ENCODE measurements at places on chromosomes 2 and 18.

- no peak for DNase-seq
Observed at GRCh38 chr18:24695168-24695567, 234.7 kb downstream of the HRH4 start.

GRCh38 chr18:48839819-48840490 is 110.8 kb downstream of the SMAD7 start:
- no peak for DNase-seq

DNA sequence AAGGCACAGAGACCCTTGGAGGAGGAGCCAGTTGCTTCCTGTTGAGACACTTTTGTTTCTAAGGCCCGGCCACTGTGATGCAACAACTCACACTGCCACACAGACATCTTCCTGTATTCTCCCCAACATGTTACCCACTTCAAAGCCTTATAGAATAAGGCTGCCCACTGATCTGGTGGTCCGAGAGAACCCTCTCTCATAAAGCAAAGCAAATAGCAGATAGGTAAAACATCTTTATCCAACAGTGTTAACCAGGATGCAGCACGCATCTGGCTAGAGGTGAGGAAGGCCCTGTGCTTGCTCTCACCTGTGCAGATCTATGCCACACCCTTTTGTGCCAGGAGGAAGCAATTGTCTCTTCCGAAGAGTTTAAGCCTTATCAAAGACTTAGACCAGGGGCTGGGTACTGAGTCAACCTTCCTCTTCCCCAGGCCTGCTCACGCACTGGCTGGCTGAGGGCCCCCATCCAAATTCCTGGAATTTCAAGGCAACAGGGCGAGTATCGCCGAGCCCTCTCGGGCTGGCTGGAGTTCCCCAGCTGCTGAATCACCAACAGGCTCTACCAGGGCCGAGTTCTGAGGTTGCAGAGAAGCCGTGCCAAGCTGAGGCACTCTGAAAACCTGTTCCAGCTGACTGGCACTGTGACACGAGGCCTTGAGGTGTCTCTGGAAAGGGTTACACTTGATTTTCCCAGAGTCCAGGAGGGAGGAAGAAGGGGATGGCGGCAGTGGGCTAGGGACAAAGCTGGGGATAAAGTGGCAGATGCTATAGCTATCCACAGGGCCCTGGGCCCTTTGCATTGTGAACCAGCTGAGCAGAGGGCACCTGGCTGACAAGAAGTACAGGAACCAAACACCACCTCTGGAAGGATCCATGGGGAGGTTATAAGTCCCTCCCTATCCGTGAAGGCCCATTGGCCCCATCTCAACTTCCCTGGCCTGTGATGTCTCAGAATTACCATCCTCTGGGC is 29.3 kb downstream of the TGFA start:
- peak; percentile 81 for DNase-seq

DNA sequence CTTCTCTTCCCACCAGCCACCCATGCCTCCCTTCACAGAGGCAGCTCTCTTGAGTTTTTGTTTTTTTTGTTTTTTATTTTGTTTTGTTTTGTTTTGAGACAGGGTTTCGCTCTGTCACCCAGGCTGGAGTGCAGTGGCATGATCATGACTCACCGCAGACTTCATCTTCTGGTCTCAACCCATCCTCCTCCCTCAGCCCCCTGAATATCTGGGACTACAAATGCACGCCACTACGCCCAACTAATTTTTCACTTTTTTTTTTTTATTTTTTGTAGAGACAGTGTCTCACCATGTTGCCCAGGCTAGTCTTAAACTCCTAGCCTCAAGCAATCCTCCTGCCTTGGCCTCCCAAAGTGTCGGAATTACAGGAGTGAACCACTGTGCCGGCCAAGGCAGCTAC is 161.4 kb downstream of the TRABD2A start:
- DNase-seq, result no peak

All from hematopoietic multipotent progenitor cell treated with erythropoietin and hydrocortisone succinate and interleukin-3 and kit ligand, for 4 days (in vitro differentiated cells).